ENCODE measurements at places on chromosomes 4 and X. TPM values are rescaled to one million over a fixed set of nuclear protein-coding genes. Genes with fewer than 3 reads are reported as not detected.

DNA sequence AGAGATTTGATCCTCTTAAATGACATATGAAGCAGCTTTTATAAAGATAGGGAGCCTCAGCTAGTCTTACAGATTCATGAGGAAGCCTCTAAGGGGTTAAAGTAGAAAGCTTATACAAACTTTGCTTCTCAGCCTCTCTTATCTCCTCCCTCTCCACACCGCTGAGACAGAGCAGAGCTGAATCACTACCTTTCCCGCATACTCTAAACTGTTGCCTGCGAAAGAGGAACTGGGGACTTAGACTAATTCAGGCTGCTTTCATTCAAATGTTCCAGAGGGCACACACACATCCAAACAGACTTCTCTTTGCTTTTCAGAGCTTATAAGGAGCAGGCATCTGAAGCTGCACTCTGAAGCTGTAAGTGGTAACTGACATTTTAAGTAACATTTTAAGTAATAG is at the start of gene SERTM2:
SERTM2 (plus strand) TSS at position 169 of the 400 bp plus-strand sequence. CDS start 7,213 bp downstream, outside the sequence.
- peaks cover 24% of the 10 kb centered on the region for H3K27me3 ChIP-seq
- no peaks in the 10 kb centered on the region for H3K36me3 ChIP-seq
- DNase-seq, result no peak
- no peaks in the 10 kb centered on the region for H3K4me1 ChIP-seq
- no peak within 1 kb of the TSS for H3K27ac ChIP-seq
- H3K4me3 ChIP-seq, result no peak within 1 kb of the TSS

DNA sequence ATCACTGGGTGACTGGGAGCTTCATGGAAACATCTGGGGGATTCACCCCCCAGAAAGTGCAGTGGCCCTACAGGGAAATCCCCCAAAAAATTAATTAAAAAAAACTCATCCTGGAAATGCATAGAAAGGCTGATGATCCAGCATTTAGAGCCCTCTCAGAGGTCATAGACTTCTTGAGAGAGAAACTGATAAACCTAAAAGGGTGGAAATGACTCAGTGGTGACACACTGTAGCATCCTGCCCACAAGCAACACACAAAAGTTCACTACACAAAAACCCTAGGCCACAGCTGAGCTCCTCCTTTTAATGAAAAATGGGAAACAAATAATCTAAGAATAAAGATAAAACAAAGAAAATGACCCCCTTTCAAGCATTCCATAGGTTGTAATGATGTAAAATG is 911.5 kb downstream of the GLUD2 start:
- H3K4me1 ChIP-seq, result no peaks in the 10 kb centered on the region
- no peak overlapping the region for H3K4me3 ChIP-seq
- H3K36me3 ChIP-seq, result no peaks in the 10 kb centered on the region
- DNase-seq, result no peak
- H3K27me3 ChIP-seq, result no peaks in the 10 kb centered on the region

- H3K27me3 ChIP-seq, result no peaks in the 10 kb centered on the region
- no peak for DNase-seq
- H3K27ac ChIP-seq, result no peak overlapping the region
- H3K4me1 ChIP-seq, result peaks cover 1% of the 10 kb centered on the region
- H3K36me3 ChIP-seq, result no peaks in the 10 kb centered on the region
Observed at GRCh38 chr4:153549405-153549804, 83.2 kb downstream of the TMEM131L start.

- no peak for DNase-seq
- no peaks in the 10 kb centered on the region for H3K4me1 ChIP-seq
- no peak overlapping the region for H3K27ac ChIP-seq
- H3K4me3 ChIP-seq, result no peak overlapping the region
Observed at GRCh38 chr4:146105464-146105863, 70.1 kb upstream of the LSM6 start.

DNA sequence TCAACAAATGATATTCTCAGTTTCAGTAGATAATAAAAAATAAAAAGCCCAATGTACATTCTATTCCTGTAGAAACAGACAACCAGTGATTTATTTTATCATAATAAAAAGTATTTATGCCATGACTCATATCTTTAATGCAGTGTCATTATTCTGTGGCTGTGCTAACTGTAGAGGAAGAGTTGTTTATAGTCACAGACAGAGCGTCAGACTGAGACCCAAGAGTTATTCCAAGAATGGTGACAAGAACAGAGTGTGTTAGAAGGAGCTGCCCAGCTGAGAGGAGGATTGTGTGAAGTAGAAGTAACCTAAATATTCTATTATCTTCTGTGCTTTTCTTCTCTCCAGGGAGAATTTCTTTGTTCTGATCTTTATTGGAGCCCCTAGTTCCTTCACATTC is 210.7 kb downstream of the PPP1R2C start:
- no peaks in the 10 kb centered on the region for H3K36me3 ChIP-seq
- no peaks in the 10 kb centered on the region for H3K4me1 ChIP-seq
- no peak overlapping the region for H3K27ac ChIP-seq
- no peak overlapping the region for H3K4me3 ChIP-seq
- no peaks in the 10 kb centered on the region for H3K27me3 ChIP-seq

GRCh38 chr4:157141976-157142375 is 66.0 kb downstream of the GLRB start:
- DNase-seq, result no peak
- H3K27me3 ChIP-seq, result no peaks in the 10 kb centered on the region
- no peak overlapping the region for H3K4me3 ChIP-seq
- H3K36me3 ChIP-seq, result no peaks in the 10 kb centered on the region
- H3K27ac ChIP-seq, result no peak overlapping the region

GRCh38 chr4:42710329-42710728 is 53.4 kb upstream of the ATP8A1 start:
- H3K36me3 ChIP-seq, result no peaks in the 10 kb centered on the region
- H3K27me3 ChIP-seq, result no peaks in the 10 kb centered on the region

- H3K4me1 ChIP-seq, result peaks cover 12% of the 10 kb centered on the region
- H3K4me3 ChIP-seq, result no peak overlapping the region
Observed at GRCh38 chr4:122959981-122960610, 37.7 kb upstream of the NUDT6 start.

DNA sequence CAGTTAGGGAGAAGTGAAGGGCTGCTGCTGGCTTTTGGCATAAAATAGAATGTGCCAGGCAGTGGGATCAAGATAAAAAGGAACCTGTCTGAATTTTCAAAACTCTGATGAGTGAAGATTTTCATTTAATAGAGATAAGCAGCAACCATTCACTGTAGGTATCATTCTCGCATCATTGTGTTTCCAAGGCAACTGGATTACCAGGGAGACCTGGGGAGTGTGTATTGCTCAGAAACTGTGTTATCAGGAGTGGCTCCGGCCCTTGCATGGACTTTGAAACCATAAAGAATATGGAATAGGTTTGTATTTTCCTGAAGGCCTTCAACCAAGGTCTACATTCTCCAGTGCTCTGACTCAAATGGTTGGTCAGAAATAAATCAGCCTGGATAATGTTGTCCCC is 23.3 kb upstream of the MAGEA4 start:
- no peak for DNase-seq
- no peak overlapping the region for H3K27ac ChIP-seq
- no peaks in the 10 kb centered on the region for H3K36me3 ChIP-seq
- no peaks in the 10 kb centered on the region for H3K27me3 ChIP-seq
- H3K4me1 ChIP-seq, result no peaks in the 10 kb centered on the region

TECRL gene
- total RNA-seq, result 0.23 TPM

EVC gene
- total RNA-seq, result 23.2 TPM

CMC4 gene
- total RNA-seq, result 4.3 TPM
